Hindlimb muscle (tissue), 1 donor: ENCODE measurements at places on chromosomes 4 and X. TPM values are rescaled to one million over a fixed set of nuclear protein-coding genes. Genes with fewer than 3 reads are reported as not detected.

The NDUFC1 gene
- polyA plus RNA-seq, result 54.3 TPM

The ARHGAP36 gene
- polyA plus RNA-seq, result 522 TPM

The GAGE12F gene
- not detected for polyA plus RNA-seq

The FDCSP gene
- not detected for polyA plus RNA-seq

The L1CAM gene
- 2.5 TPM for polyA plus RNA-seq

- DNase-seq, result no peak
These were observed 177.4 kb downstream of the PALLD start for GRCh38 chr4:168674077-168674747.

DNA sequence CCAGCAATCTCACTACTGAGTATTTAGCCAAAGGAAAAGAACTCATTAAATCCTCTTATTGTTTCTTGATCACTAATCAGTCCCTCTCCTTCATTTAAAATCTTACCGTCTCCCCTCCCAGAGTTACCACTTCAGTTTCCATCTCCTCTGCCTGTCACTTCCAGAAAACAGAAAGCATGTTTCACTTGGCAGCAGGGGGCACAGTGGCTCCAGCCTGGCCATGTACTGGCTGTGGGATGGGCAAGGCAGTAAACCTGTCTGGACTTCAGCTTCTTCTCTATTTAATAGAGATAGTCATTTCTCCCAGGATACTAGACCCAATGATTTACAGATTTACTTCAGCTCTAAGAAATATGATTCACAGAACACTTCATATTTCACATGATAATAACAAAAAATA is 63.2 kb downstream of the CD40LG start:
- no peak for DNase-seq

- DNase-seq, result no peak
These were observed 503.6 kb downstream of the IL1RAPL1 start for GRCh38 chrX:29090811-29091210.
